ENCODE measurements at places on chromosomes 12 and 14.

- no peak for DNase-seq
Observed at GRCh38 chr12:52055731-52056711, 4.8 kb downstream of the NR4A1 start.

DNA sequence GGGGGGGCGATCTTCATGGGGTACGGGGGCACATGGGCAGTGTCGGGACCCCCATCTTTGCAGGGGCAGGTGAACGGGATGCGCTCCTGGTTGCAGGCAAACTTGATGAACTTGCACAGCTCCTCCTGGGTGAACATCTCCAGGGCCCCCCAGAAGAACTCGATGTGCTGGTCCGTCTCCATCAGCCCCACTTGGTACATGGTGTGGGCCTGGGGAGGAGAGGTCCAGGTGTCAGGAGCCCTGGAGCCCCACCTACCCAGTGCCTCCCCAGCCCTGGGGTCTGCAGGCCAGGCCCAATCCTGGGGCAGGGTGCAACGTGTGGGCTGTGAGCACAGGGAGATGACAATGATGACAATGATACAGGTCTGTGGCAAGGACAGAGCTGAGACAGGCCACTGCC lies 37.7 kb downstream of the TRAFD1 start:
- DNase-seq, result no peak

DNA sequence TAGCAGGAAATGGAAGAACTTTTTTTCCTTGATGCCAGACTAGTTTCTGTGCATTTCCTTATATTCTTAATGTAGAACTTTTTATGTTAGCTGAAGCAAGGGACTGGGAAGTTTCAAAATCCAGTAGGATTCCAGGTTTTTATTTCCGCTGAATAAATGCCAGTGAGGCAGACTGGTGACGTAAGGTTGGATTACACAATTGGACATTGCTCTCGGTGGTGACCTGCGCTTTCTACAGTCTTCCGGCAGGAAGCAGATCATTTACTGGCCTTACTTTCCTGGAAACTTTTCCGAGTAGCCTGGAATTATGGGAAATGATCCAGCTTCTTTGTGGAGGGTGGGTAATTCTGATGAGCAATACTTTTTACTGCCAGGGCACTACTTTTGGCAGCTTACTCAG lies 3.6 kb downstream of the IFT43 start:
- DNase-seq, result no peak

- no peak for DNase-seq
Observed at GRCh38 chr14:56562883-56563282, 16.7 kb upstream of the TMEM260 start.

DNA sequence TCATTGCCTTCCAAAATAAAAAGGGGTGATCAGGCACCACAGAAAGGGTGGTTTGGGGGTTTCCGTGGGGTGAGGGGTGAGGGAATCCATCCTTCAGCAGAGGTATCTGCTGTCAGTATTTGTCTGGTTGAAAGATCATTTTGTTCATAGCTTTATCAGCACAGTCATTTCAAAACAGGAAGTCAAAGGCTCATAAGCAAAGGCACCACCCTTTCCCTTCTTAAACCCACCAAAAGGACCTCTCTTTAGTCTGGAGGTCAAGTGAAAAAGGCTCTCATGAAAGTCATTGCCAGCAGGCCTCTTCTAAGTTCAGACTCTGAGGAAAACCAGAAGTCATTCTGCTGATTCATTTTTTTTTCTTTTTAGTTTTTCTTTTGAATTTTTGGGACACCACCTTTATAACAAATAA lies 6.2 kb downstream of the CHST11 start:
- DNase-seq, result no peak

- DNase-seq, result no peak
Observed at GRCh38 chr14:89807151-89807550, 147.4 kb downstream of the EFCAB11 start.

DNA sequence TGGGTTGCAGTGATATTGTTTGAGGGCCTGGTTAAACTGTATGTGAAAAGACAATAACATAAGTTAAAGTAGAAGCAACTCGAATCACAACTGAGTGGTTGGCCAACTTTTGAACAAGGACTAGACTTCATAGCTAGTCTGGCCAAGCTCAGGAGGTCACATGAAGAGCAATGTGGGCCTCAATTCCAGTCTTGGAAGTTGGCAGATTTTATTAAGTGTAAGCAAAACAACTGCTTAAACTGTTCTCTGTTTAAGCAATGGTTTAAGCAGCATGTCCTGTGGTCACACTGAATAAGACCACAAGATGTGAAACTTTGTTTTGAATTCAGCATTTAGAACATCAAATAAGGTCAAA lies 100.4 kb downstream of the TMTC3 start:
- no peak for DNase-seq

DNA sequence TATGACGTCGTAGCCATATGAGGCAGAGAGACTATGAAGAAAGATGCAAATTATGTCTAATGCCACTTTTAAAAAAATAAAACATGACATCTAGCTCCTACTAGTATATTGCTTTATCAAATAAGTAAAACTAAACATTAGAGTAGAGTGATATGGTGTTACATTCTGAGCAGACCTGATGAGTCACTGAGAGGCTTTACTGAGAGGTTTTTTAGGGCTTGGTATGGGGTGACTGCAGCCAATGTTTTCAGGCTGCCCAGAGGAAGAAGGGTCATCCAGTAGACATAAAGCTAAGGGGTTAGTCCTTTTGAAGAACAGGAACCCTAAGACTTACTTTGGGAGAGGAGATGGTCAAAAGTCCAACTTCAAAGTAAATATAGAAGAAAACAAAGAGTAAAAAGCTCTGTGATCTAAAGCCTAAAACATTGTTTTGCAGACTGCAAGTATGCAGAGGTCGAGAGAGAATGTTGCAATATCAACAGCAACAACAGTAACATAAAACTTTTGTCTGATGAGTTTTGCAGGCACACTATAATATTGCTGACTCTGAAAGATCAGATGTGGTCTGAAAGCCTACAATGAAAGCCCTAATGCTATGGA lies 774.7 kb downstream of the TMTC2 start:
- DNase-seq, result no peak

DNA sequence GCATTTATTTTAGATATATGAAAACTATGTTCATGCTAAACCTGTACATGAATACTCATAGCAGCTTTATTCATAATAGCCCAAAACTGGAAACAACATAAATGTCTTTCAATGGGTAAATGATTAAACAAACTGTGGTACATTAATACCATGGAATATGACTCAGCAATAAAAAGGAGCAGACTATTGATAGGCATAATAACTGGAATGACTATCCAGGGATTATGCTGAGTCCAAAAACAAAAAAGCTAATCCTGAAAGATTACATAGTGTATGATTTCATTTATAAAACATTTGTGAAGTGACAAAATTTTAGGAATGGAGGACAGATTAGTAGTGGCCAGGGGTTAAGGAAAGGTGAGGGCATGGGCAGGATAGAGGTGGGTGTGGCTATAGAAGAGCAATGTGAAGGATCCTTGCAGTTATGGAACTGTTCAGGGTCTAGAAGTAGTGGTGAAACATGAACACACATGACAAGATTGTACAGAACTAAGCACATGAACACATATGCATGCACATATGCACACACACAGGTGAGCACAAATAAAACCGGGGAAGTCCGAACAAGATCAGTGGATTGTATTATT lies 61.1 kb upstream of the CDKN3 start:
- no peak for DNase-seq
